ENCODE measurements at places on chromosomes 5 and 9.

DNA sequence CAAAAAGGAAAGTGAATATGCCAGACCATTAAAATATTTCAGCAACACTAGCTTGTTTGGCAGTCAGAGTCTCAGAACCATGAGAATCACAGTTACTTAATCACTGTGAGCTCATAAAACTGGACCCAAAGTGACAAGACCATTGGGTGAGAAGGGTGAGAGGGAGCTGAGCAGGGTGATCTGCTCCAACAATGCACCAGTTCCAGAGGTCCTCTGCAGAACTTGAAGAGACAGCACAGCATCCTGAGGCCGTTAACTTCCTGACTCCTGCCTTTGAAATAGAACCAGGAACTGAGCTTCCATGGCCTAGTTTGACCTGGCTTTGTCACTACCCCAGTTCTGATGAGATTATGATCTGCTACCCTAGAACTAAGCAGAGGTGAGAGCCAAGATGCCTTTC is 57.4 kb downstream of the NFIB start:
- DNase-seq: no peak

GRCh38 chr5:168976311-168976970 is 324.5 kb downstream of the SLIT3 start:
- no peak for DNase-seq

- no peak for DNase-seq
Measured at GRCh38 chr5:4584982-4585381, 555.1 kb upstream of the ADAMTS16 start.

DNA sequence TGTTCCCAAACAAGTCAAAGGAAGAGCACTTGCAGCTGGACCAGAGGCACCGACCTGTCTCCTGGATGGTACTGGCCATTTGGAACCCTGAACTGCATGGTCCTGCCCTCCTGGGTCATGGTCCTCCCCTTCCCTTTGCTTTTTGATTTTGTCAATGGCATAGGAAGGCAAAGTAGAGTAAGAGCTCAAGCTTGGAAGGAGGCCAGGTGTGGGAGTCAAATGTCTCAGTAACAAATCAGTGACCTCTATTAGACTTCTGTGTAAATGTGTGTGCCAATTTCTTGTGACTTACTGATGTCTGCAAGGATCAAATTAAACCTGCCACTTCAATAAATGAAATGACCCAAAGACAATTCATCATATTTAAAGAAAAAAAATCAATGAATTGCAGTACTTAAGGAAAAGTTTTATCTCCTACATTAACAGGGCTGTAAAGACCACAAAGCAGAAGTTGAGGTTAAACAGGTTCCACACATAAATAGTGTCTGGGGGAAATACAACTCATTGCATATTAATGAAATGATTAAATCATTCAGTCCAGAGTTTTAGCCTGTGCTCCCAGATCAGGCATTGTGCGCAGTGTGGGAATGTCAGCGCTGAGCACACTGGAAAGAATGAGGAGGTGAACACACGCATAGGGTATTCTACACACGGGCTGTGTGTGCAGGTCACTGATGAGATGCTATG is 32.7 kb downstream of the OSMR start:
- DNase-seq: no peak

DNA sequence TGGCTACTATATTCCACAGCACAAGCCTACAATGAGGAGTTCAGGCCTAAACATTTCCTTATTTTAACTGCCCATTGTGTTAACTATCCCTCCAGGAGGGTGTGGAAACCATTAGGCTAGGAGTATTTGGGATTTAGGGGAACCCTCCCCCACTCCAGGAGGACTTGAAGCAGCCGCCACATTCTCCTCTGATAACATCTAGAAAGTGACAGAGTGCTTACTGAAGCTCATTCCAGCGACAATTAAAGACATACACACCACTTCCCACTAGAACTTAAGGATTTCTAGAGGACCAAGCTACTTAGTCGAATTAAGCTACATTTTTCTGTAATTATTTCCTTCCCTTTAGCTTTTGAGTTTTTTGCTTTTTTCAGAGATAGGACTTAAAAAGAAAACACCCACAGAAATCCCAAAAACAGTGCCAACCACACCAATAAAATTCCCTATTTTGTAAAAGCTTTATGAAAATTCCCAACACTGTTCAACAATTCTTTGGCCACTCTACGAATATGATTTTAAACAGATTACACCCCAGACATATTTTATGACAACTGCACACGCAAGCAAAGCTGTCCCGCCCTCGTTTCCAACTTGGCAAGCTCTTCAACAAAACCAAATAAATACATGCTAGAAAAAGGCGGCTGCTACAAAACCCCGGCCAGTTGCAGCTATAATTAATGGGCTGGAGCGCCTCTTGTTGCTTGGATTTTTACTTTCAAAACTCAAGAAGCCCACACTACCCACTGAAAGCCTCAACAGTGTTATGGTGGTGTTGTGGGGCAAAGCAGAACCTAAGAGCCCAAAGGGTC is 4.5 kb downstream of the ROR2 start:
- no peak for DNase-seq

DNA sequence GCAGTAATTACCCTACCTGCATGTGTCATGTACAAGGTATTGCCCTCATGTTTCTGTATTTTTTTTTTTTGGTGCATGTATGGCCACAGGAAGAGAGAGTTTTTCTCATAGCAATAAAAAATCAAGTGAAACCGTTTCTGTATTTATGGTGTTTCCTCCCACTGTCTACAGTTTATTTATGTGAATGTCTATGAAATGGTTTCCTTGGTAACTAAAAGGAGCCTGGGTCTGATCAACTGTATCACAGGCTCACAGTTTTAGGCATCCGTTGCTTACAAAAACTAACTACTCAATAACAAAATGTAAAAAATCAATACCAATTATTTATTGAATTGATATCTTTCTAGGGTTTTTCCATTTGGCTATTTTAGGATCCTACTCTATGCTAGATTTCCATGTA is 464.4 kb downstream of the TAF11L14 start:
- no peak for DNase-seq

GRCh38 chr9:127318651-127319167 is 54.1 kb downstream of the GARNL3 start:
- DNase-seq: no peak

GRCh38 chr9:21967702-21968101 is 26.5 kb downstream of the CDKN2A start:
- DNase-seq: no peak

GRCh38 chr5:149478761-149479160 is 72.5 kb downstream of the CSNK1A1 start:
- no peak for DNase-seq

- DNase-seq: no peak
Measured at GRCh38 chr9:76372336-76372735, 21.9 kb downstream of the RFK start.

DNA sequence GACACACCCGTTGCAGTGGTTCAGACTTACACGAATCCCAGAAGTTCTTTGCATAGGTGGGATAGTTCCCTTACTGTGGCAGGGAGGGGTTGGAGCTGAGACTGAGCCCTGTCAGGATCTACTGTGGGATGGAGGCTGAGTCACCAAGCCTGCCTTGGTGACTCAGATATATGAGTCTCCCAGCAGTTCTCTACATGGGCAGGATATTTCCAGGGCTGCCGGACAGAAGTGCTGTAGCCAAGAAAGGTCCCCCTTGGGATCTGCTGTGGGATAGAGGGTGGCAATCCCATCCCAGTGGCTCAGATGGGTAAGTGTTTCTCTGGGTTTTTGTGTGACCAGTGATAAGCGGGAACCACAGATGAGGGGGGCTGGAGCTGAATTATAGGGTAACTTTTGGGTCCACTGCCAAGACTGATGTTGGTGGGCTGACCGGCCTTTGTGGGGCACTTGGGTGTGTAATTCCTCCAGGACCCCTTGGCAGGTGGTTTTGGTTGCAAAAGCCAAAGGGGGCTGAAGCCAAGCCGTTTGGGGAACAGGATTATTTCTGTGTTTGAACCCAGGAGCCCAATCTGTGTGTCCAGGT is 18.7 kb downstream of the XRCC4 start:
- no peak for DNase-seq

DNA sequence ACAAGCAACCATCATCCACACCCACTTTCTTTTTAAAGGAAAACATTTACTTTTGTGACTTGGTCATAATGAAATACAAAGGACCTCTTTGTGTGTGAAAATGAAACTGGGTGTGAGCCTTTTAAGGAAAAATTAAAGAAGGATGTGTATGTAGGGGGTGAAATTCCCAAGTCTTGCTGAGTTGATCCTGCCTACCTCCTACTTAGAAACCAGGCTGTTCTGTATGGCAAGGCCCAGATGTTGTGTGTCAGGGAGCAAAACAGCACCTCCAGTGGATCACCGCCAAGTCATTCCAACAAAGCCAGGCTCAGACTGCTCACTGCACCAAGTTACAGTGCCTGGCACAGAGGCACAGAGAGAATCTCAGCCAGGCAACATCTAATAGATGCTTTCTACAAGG is 198.5 kb upstream of the FBN2 start:
- no peak for DNase-seq

- no peak for DNase-seq
Measured at GRCh38 chr9:76704593-76705204, 59.5 kb upstream of the PCA3 start.

DNA sequence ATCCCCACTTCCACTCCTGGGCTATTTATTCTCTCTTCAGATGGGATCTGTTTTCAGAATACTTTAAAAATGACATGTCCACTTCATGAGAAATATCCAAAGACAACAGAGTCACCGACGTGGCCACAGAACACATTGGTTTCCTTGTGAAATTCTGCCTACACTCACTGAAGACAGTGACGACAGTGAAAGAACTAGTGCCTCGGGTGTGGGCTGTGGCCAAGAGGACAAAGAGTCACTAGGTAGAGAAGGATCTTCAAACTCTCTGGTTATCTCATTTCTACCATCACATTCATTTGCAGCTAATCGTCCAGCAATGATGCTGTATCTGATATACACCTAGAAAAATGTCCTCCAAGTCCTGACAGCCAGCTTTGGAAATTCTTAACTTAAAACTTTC is 59.1 kb downstream of the HABP4 start:
- DNase-seq: no peak

DNA sequence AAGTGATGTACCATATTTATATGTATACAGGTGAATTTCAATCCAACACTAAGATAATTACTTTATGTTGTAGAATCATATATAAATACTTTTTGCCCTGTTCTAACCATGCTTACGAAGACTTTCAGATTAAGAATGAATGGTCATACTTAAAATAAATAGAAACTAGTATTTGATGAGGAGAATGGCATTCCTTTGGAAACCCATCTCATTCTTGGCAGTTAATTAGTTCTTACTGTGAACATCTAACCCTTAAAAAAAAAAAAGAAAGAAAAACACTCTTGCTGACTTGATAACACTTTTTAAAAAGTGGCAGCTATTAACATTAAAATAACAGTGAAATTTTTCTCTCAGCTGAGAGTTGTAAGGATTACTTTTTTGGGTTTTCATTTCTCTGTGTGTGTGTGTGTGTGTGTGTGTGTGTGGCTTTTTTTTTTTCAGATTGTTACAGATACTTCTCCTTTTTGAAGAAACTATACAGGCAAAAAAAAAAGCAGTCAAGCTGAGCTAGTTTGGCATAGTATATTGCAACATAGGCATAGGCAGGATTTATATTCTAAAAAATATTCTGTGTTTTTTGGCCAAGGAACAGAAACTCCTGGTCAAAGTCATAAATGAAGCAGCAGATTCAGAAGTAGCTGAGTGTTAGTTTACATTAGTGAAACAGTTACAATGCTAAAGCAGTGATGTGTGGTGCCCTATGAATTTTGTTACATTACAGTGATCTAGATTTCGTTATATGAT is 163.5 kb downstream of the CD180 start:
- DNase-seq: no peak

DNA sequence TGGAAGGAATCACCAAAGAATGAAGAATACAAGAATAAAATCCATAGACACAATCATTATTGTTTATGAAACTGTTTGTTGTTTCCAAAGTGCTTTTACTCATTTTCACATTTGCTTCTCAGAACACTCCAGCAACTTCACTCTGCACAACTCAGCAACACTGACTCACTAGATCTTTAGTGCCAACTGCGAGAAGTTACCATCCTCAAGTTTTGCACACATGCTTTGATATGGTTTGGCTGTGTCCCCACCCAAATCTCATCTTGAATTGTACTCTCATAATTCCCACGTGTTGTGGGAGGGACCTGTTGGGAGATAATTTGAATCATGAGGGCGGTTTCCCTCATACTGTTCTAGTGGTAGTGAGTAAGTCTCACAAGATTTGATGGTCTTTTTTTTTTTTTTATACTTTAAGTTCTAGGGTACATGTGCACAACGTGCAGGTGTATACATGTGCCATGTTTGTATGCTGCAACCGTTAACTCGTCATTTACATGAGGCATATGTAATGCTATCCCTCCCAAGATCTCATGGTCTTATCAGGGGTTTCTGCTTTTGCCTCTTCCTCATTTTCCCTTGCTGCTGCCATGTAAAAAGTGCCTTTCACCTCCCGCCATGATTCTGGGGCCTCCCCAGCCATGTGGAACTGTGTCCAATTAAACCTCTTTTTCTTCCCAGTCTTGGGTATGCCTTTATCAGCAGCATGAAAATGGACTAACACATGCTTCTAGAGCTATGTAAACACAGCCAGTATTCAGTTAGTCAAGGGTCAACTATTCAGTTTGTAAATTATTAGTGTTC is 36.9 kb downstream of the CLINT1 start:
- DNase-seq: no peak

DNA sequence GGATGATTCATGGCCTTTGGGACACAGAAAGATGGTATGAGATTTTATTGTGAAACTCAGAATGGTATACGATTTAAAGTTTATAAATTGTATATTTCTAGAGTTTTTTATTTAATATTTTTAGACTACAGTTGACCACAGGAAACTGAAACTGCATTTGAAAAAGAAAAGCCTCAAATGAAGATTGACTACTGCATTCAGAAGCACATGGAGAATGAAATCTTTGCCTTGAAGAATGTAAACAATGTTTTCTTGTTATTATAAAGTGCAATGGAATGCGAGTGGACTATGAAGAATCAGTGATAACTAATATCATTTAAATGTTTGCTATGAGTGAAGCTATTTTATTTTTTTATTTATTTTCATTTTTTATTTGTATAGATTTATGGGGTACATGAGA is 169.1 kb upstream of the CDH18 start:
- DNase-seq: no peak

DNA sequence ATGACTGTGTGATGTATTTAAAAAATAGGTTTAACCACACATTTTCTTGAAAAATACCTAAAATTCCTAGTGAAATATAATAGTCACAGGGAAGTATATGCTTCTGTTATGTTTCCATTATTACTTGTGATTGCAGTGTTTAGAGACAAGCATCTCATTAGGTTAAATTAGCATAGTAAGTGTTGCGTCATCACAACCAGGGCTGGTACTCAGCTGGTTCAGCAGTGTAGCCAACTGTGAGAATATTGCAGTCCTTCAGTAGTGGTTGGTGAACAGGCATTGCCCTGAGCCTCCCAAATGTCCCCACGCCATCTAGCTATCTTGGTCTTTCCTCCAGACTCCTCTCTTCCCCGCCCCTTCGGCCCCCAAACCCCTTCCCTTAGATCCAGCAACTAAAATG is 261.7 kb downstream of the ARHGEF28 start:
- no peak for DNase-seq

DNA sequence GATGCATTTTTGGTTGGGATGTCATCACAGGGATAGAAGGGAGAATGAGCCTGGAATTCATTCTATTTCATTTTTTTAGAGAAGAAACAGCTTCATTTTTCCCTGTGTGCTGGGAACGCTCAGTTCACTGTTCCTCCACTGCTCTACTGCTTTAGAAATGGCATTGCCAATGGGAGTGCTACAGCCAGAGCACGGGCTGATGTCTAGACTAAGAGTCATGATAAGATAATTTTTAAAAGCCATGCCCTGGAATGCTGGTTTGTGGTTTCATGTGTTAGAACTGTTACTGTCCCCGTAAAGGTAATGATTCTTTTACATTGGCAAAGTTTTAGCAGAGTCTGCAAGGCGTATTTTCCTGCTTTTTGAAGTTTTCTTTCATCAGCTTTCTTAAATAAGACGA is 119.6 kb downstream of the SEMA6A start:
- no peak for DNase-seq
